ENCODE measurements at places on chromosomes 5 and 9.

- DNase-seq = no peak
Measured at GRCh38 chr9:99190597-99191283, 31.0 kb downstream of the ALG2 start.

GRCh38 chr5:14528926-14529325 lies 52.7 kb upstream of the OTULINL start:
- DNase-seq = no peak

DNA sequence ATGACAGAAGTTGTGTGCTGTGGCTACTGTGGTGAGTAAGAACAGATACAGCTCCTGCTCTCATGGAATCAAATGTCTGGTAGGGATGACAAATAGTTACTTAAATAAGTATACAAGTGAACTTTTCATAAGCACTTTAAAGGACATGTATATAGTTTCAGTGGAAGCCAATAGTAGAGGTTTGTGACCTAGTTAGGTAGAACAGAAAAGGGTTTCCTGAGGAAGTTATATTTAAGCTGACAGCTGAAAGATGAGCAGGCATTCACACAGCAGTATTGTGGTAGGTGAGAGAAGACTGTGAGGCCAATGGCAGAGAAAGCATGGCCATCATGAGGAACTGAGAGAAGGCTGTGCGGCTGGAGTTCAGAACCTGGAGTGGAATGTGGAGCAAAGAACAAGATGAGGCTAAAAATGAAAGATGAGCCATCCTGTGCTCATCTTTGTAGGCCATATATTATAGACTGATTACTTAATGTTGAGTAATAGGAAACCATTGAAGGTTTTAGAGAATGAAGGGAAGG lies 15.4 kb downstream of the FAM174A start:
- DNase-seq = no peak

DNA sequence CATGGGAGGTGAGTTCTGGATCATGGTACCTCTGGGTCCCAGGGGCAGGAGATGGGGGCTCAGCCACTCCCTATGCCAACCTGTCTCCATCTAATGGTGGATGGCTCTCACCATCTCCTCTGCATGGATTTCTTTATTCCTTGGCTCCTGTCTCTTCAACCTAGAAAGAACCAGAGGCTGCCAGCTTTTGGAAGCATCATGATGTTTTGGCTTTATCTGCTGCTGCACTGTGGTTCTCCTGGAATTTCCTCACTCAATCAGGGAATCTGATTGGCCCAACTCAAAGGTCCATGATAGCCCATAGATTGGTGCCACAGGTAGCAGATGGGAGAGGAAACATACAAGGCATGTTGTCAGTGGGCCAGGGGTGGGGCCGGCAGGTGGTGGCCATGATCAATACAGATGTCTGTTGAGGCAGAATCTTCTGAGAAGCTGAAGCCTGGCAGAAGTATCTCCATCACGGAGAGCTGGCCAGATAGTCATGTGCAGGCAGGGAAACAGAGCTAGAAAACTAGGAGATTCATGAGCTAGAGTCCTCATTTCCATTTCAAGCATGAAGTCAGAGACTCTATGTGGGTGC lies 158.2 kb downstream of the MACROH2A1 start:
- DNase-seq = no peak

DNA sequence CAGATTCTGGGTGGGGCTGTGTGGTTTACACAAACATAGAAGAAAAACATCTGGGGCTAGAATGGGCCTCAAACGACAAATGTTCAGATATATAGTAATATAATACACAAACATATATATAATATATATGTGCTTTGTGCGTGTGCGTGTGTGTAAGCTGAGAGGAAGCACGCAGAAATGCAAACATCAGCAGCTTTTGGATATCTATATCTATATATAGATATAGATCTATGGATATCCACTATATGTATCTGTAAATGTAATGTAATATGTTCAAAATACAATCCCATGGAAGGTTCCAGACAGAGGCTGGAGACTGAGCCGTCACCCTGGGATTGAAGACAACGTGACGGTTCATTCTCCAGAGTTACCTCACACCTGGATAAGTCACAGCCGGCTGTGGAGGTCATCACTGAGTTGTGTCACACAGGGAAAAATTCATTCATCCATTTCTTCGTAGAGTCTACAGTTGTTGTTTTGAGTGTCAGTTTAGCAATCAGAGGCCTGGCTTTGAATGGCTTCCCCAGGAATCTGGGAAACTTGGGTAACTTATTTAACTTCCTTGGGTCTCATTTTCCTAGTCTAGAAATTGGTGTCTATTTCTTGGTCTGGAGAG lies 123.0 kb upstream of the CPEB4 start:
- DNase-seq = no peak

- no peak for DNase-seq
Measured at GRCh38 chr5:92662741-92663140, 918.3 kb downstream of the NR2F1-AS1 start.

GRCh38 chr5:74934949-74935751 lies 69.0 kb upstream of the FAM169A start:
- no peak for DNase-seq

- DNase-seq = no peak
Measured at GRCh38 chr5:121109817-121110216, 645.7 kb downstream of the PRR16 start.

DNA sequence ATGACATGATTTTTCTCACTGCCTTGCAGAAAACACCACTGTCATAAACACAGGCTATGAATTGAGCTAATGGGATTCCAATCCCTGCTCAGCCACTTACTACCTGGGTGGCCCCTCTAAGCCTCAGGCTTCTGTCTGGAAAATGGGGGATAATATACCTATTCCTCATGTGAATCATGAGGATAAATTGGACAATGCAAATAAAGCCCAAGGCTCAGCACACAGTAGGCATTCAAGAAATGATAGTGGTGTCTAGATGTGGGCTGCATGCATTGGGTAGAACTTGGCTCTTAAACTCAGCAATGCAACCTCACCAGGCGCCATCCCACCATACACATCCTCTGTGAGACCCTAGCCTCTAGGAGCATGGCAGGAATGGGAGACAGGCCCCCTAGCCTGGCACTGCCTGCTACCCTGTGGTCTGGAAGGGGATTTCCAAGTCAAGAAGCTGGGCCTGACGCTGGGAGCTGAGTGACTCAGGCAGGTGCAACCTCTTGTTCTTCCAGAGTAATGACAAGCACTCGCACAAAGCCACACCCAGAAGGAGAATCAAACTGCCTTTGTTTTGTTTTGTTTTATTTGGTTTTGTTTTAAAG lies 2.3 kb upstream of the TNIP1 start:
- no peak for DNase-seq

GRCh38 chr5:2836133-2836532 lies 84.7 kb upstream of the IRX2 start:
- DNase-seq = no peak

DNA sequence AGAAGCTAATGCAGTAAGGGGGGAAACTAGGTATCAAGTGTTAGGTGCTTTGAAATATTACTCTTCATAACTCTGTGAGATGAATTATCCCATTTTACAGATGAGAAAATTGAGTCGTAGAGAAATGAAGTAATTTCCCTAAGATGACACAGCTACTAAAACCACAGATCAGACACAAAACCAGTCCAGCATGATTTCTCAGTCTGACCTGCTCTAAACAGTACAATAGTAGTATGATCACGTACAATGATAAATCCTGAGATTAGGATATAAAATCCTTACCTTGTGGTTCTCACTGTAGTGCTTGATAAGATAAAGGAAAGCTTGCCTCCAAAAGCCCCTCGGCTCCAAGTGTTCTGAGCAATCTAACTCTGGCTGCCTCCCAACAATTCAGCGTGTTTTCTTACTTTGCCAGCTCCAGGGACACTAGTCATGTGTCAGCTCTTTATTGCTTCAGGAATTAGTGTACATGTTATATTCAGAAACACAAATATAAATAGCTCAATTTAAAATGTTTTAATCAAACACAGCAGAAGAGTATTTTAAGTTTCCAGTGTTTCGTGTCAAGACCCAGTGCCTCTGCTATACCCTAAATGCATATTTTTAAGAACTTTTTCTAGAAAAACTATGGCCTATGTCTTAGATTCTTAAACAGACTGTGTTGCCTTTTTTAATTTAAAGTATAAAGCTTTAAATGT lies 243.6 kb downstream of the DENND1A start:
- DNase-seq = no peak

DNA sequence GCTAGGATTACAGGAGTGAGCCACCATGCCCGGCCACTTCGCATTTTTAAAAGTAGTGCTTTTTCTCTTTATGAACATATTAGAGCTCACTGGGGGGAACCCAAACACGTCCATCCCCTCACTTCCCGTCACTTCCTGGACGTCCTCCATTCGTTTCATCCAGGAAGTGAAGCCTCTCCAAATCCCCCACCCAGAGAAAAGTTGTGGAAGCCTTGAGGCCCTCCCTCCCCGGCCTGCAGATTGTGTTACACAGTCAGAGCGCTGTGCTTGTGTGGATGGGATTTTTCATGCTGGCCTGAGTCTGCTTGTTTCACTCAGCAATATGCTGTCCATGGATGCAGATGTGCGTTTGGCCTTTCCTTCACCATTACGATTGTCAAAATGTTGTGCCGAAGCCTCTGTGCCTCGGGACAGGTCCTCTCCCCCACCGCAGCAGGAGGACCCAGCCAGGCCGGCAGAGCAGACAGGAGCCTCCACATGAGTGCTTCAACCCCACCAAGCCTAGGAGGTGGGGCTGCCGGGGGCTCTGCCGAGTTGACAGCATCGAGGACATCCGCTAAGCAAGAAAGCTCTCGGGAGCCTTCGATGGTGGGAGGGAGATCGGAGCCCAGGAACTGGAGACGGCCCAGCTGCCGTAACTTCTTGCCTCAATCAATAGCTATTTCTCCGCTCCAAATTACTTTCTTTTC lies 121.6 kb upstream of the PPP1R26 start:
- DNase-seq = no peak

DNA sequence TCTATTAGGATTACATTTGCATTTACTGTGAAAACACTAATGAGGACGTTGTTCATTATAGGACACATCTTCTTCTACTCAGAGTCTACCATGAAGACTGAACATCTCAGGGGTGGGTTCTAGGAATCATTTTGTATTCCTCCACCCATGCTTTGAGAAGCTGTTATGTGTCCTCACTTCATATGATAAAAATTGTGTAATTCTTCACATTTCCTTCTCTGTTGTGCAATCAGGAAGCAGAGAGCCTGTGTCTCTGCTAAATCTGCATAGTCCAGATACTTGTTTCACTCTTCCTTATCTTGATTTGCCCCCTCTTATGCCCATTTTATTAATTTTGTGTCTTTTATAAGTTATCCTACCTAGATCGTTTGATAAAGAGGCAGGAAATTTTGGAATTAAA lies 97.8 kb upstream of the IQGAP2 start:
- no peak for DNase-seq

- DNase-seq = no peak
Measured at GRCh38 chr9:78542491-78543181, 245.7 kb downstream of the PSAT1 start.

GRCh38 chr5:3120028-3120427 lies 368.6 kb upstream of the IRX2 start:
- no peak for DNase-seq
